T-helper 1 cell (primary cell): ENCODE measurements at places on chromosomes 6 and 20.

GRCh38 chr6:158793432-158793831 is 25.7 kb downstream of the EZR start:
- DNase-seq = no peak

DNA sequence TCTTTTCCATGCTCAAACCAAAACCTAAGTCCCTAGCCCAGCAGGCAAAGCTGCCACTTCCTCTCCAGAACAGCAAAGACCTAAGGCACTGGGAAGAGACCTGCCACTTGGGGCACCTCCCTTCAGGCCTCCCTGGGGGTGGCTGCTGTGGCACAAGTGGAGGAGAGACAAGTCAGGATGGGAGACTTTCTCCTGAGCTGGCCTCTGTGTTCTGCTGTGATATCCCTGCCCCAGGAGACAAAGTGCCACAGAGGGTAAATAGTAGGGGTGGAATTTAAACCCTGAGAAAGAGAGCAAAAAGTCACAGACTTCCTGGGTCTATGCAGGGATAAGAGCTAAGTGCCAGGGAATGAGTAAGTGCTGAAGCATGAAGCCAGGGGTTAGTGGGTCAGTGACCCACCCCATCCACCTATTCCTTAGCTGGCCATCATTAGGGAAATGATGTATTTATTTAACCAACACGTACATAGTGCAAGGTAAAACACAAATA is 84.2 kb downstream of the MRPL14 start:
- no peak for DNase-seq

- DNase-seq = no peak
These were observed 17.6 kb downstream of the NTSR1 start for GRCh38 chr20:62726276-62726675.

- DNase-seq = no peak
These were observed 847 bp upstream of the CD93 start for GRCh38 chr20:23086931-23087411.

DNA sequence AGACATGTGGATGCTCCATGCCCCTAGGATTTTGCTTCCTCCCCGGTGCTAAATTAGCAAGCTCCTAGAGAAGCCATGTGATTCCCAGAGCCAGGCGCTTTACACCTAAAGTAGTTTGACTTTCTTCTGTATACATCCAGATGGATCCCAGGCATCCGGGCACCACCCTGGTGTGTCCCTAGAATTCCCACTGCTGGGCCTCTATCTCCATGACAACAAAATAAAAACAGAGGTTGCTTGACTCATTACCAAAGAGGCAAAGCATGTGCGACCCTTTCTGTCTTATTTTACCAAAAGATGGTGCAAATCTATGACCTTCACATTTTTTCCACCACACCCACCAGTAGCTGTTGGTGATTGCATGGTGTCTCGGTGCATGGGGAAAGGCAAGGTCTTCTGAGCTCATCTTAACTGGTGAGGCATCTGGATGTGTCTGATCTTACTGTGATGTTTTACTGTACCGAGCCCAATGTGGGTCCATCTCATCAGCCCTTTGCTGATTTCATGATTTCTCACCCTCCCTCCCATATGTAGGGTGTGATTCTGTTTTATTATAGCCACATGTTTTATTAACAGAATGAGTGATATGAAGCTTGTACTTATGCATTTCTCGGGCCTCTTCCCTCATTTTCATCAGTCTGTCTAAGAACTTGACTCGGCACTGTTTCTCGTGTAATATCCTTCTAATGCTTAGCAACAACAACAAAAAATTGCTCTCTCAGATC is 27.4 kb upstream of the VAPB start:
- DNase-seq = no peak

- no peak for DNase-seq
These were observed 84.6 kb upstream of the PROKR2 start for GRCh38 chr20:5401277-5401875.

GRCh38 chr6:62746968-62747367 is 460.9 kb upstream of the KHDRBS2 start:
- DNase-seq = no peak

GRCh38 chr6:134750669-134751068 is 199.2 kb downstream of the ALDH8A1 start:
- DNase-seq = no peak

DNA sequence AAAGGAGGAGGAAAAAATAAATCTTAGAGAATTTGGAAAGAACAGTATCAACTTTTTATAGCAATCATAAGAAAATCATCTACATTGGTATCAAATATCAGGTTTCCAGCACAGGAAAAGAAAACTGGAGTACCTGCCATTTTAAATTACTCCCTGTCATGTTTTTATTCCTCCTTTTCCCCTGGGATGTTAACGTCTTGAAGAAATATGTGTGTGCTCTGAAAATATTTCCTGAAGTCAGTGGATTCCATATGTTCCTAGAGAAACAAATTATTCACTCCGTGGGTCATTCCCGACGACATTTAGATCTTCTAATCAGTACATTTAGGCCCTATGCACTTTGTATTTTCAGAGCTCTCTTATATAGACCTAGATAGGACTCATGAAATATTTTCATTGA is 42.0 kb upstream of the RSPO3 start:
- DNase-seq = no peak
